HFFc6 (cell line): ENCODE measurements at places on chromosomes 6 and 20.

- no peak for DNase-seq
Measured at GRCh38 chr6:127494240-127494767, 24.8 kb downstream of the MTCL3 start.

DNA sequence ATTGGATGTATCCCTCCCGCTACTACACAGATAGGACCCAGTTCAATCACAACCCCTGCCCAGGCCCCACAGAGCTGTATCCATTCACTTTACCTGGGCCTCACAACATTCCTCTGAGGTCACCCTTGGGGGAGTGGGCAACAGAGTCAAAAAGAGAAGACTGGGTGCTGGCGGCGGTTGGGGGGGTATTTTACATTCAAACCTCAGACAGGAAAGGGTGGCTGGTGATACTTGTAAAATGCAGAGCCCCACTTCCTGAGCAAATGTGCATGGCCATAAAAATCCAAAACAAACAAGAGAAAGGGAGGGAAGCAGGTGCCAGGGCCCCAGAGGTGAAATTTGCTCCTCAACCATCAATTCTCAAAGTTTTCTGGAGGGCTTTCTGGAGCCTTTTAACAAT is 3.5 kb downstream of the LRFN2 start:
- DNase-seq = no peak

DNA sequence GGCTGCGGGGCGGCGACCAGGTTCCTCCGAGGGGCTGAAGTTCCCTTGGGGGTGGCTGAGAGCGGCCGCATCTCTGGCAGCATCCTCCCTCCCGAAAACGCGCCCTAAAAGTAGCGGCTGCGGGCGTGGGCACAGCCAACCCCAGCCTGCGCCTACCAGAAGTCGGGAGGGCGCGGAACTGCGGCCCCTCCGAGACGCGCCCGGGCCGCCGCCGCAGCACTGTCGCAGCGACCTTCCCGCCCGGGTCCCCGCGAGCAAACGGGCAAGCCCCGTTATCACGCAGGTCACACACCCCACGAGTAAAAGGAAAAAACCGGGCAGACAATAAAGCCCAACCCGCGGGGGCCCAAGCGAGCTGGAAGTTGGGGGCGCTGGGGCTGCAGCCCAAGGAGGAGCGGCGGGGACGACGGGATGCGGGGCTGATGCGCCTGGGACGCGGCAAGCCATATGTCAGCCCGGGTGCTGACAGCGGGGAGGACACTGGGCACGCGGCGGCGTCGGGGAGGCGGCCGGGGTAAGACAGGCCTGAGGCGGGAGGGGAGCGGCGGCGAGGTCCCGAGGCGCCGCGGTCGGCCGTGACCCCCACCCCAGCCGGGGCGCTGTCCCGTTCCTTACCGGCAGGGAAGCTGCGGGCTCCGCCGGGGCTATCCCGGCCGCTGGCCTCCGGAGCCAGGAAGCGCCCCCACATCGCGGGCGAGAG is 659 bp downstream of the CEP85L start:
- DNase-seq = peak; percentile 3

GRCh38 chr6:36928547-36928918 is 26.0 kb upstream of the PI16 start:
- no peak for DNase-seq

GRCh38 chr20:43983359-43983758 is 68.7 kb downstream of the TOX2 start:
- no peak for DNase-seq

GRCh38 chr6:72464246-72464645 is 157.6 kb upstream of the KCNQ5 start:
- DNase-seq = no peak

GRCh38 chr6:23851522-23851921 is 274.5 kb upstream of the NRSN1 start:
- DNase-seq = no peak

- DNase-seq = no peak
Measured at GRCh38 chr6:48568856-48569255, 457.9 kb upstream of the PTCHD4 start.

DNA sequence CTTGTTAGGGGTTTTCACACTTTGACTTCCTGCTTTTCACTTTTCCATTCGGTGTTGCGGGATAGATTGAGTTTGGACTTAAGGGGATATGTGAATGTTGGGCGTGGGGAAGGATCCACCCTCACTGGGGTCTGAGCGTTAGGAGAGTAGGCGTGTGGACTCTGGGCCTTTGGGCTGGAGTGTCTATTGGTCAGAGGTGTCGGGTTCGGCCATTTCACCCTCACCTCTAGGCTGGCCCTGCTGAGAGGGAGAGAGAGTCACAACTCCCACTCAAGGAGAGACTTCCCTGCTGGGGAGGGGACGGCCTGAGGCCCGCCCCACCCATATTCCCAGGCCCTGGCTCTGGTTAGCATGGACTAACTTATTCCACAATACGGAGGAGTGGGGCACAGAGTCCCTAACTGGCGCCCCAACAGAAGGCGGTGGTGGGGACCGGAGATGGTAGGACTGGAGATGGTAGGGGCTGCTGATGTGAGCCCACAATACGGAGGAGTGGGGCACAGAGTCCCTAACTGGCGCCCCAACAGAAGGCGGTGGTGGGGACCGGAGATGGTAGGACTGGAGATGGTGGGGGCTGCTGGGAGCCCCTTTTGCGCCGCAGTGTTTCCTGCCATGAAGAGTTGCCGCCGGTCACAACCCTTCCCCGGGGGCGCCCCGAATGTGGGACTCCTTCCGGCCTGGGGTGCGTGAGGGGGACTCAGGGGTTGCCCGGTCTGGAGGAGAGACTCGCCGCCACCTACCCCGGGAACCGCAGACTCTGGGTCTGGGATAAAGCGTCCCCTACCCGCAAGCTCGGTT is 1.4 kb upstream of the PTPRA start:
- DNase-seq = no peak

GRCh38 chr20:16707674-16708073 is 22.2 kb upstream of the SNRPB2 start:
- no peak for DNase-seq

DNA sequence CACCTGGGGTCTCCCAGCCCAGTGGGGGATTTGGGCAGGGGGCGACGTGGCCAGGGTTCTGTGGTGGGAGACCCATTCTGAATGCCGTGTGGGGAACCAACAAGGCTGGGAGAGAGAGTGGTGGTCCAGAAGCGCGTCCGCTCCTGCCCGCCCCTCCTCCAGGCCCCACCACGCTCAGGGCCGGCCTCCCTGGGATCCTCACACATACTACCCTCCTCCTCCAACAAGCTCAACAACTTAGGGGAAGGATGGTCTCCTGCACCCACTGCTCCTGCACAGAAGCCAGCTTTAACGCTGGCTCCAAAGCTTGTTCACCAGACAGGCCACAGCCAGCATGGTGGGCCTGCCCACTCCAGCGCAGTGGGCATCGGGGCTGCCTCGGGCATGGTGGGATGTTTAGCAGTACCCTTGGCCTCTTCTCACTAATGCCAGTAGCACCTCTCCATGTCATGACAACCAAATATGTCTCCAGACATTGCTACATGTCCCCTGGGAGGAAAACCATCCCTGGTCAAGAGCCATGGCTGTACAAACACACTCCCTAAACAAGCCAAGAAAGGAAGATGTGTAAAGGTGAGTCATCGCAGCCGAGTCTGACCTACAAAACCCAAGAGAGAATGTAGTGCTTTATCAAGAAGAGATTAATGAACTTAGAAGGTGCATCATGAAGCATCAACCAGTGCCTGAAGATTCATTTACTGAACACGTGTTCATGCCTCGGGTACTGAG is 75.7 kb downstream of the BMP7 start:
- DNase-seq = peak; percentile 31

DNA sequence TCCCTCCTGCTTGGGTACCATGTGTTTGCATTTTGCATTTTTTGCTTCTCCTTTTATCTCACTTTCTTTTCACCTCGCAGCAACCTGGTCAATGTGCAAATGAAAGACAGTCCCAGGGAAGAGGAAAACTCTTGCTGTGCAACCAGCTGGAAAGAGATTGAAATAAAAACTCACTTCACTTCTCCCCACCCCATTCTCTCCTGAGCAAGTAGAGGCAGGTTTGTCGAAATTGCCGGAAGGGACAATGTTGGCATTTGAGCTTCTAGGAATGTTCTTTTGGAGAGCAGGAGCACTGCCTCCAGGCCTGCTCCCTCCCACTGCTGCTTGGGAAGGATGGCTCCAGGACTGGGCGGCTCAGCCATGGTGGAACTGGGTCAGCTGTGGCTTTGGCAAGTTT is 30.6 kb downstream of the KCNG1 start:
- no peak for DNase-seq

- DNase-seq = peak; percentile 72
Measured at GRCh38 chr6:133921249-133921859, 31.7 kb upstream of the TBPL1 start.

DNA sequence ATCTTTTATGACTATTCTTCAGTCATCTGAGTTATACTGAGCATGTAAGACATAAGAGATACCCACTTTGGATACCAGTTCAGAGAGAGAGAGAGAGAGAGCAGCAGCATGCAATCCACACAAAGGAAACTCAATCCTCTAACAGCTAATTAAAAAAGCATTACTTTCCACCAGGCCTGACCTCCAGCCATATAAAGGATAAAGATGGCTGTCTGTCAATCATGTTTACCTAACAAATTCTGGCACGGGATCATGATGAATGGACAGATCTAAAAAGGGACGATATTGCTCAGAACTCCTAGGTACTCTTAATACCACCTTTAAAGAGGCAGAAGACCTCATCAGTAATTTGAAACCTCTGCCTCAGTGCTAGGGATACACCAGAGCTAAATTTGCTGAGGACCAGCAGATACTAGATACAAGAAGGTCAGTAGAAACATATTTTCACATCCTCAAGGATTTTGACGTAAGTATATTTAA is 159.2 kb downstream of the RPS12 start:
- DNase-seq = no peak

DNA sequence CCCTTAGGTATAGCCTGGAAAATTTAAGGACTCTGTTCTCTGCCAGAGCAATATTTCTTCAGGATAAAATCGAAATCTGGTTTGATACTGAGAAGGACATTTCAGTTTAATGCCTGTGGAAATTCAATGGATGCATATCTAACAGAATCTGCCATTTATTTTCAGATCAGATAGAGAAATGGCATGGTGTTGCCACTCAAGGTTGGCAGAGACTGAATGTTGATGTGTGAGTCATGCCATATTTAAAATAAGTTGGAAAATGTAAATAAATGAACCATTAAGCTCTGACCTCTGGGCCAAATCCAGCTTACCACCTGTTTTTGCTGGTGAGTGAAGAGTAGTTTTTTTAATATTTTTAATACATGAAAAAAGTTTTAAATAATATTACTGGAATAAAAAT is 594.6 kb downstream of the DOK5 start:
- no peak for DNase-seq

DNA sequence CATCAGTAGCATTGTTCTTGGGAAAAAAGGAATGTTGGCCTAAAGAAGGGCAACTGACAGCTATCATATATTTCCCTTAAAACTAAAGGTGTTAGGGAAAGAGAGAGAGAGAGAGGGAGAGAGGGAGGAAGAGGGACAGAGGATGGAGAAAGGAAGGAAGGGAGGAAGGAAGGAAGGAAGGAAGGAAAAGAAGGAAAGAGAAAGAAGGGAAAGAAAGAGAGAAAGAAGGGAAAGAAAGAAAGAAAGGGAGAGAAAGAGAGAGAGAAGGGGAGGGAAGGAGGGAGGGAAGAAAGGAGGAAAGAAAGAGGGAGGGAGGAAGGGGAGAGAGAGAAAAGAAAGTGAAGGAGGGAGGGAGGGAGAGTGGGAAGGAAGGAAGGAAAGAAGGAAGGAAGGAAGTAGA is 37.7 kb upstream of the ADGRF5 start:
- DNase-seq = no peak

DNA sequence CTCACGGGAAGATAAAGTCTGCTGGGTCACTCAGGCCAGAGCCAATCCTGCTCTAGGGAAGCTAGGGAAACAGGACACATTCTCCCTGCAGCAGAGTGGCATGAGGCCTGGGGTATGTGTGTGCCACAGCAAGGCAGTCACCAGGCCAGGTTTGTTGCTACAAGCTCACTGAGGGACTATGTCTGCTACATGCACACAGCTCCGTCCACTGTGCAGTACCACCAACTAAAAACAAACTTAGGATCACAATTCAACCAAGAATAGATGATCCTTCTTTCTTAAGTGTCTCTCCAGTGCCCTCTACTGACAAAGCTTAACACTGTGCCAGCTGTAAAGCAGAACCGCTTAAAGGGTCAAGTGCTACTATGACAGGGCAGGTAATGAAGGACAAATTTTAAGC is 192.5 kb downstream of the PTPRK start:
- DNase-seq = peak; percentile 25

- no peak for DNase-seq
Measured at GRCh38 chr6:44001318-44002066, 125.8 kb downstream of the MRPL14 start.
